ENCODE measurements at places on chromosomes 5 and 9. TPM values are rescaled to one million over a fixed set of nuclear protein-coding genes. Genes with fewer than 3 reads are reported as not detected.

CCDC171 gene
- total RNA-seq: 5.8 TPM

FGF10 gene
- 1.8 TPM for total RNA-seq

COL5A1 gene
- 801 TPM for total RNA-seq

SPINK13 gene
- total RNA-seq: not detected

DCTN4 gene
- 66.2 TPM for total RNA-seq

WDR38 gene
- total RNA-seq: not detected

Measured in osteoblast (primary cell).